ENCODE measurements at places on chromosomes 1 and 21.
A peak's percentile ranks its signal among the peaks of the same experiment; 100 is the strongest.

DNA sequence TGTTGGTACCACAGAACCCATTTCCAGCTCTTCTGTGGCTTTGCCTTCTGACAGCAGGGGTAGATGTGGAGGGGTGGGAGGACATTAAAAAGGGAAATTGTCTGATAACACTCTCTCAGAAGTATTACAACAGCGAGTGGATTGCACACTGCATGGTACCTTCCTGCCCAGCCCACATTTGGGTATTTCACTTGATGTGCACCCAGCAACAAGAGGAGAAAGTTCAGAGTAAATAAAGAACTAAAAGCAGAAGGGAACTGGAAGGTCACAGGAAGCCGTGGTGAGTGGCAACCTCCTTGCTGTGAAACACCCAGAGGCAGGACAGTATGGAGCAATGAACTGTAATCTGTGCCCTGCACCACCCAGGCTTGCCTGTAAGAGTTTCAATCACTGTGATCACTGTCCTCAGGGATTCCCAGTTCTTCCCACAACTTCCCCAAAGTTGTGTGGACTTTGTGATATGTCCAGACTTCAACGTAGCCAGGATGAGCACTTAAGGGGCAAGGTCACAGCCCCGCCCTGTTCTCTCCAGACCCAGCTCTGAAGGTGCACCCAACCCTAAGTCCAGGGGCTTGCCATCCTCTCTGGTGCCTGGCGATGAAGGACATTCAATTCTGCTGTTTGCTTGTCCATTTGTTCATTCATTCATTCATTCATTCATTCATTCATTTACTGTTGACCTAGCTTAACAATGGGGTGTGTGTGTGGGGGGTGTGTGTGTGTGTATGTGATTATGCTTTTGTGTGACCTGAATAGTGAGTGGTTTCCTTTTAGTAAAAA is 18.7 kb upstream of the F5 start:
- DNase-seq, result peak; percentile 22

GRCh38 chr1:31715087-31715872 is 11.5 kb upstream of the COL16A1 start:
- no peak for DNase-seq

DNA sequence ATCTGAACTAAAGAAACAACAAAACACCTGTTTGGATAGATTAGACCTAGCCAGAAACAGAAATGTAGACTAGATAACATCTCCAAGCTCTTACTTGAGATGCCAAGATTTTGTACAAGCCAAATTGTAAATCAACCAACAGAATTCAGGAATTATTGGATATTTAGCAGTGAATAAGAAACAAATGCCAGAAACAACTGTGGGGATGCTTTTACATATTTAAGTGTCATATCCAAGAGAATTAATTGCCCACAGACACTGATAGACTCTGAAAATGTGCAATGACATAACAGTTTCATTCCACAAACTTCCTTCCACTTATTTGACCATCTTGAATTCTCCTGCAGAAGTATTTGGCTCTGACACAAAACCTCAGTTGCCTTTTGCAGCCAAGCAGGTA is 92.3 kb downstream of the SGIP1 start:
- DNase-seq, result no peak

- DNase-seq, result no peak
Measured at GRCh38 chr1:10628685-10629084, 153.9 kb downstream of the PEX14 start.

DNA sequence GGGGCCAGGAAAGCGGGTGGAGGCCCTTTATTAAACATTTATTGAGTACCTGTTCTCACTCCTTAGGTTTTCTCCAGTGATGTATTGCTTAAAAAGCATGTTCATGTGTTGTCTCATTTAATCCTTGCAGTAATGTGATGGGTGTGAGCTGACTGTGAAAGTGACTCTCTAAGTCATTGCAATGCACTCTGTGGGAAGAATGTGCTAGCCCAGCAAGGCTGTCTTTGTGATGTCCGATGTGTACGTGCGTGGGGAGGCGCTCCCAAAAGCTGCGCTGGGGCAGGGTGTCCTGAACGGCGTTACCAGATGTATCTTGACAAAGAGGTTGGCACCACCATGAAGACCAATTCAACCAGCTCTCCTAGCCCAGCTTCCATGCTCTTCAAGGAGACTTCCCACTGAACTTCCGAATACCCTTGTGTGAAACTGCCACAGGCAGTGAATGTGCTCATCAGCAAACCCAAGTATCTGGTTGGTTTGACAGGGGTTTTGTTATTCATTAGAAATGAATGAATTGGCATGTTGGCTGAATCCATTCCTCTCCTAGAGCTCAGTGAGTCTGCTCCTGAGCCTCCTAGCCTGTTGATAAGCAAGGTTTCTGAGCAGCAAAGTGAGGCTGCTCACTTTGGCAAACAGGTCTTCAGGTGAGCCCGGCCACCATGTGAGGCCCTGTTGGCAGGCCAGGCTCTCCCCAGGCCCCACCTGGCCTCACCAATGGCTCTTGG is 28.0 kb downstream of the NUAK2 start:
- no peak for DNase-seq

GRCh38 chr1:109282952-109283747 is at the start of gene PSRC1:
Gene PSRC1, minus strand, starts transcription at chr1:109283145.
- peak; percentile 84 for DNase-seq

GRCh38 chr1:116918714-116919357 is 9.1 kb downstream of the PTGFRN start:
- no peak for DNase-seq

GRCh38 chr1:245589906-245590305 is 435.1 kb downstream of the KIF26B start:
- no peak for DNase-seq

GRCh38 chr1:158329733-158330132 is 1.6 kb downstream of the CD1B start:
- no peak for DNase-seq

- no peak for DNase-seq
Measured at GRCh38 chr21:15293240-15293639, 228.4 kb upstream of the NRIP1 start.

GRCh38 chr1:95021805-95022643 is 50.7 kb downstream of the ALG14 start:
- no peak for DNase-seq

- DNase-seq, result no peak
Measured at GRCh38 chr1:109443476-109443875, 17.2 kb upstream of the PSMA5 start.

DNA sequence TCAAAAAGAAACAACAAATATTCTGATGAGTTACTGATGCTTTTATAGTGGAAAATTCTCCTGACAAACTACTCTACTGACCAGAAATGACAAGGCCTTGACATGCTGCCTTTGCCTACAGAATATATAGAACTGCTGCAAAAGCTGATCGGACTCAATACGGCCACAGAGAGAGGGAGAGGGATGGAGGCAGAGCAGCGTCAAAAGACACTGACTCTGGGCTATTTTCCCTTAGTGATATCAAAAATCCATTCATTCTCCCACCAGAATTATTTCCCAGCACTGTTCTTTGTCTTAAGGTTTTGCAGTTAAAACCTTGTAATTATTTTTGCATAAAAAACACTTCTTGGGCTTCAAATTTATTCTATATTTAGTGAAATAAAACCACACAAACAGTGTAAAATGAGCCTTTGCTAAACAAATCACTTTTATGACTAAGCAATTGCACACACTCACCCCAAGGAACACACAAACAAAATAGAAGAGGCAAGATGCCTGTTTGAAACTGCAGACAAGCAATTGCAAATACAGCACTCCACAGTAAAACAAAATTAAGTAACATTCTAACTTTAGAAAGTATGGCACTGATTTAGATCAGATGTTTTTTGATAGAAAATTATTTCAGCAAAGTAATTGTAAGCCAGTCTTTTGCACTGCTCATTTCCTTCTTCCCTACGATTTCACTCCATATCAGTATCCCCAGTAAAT is 1036.4 kb downstream of the ADGRL2 start:
- DNase-seq, result no peak

- no peak for DNase-seq
Measured at GRCh38 chr1:91080650-91081049, 58.8 kb upstream of the ZNF644 start.

DNA sequence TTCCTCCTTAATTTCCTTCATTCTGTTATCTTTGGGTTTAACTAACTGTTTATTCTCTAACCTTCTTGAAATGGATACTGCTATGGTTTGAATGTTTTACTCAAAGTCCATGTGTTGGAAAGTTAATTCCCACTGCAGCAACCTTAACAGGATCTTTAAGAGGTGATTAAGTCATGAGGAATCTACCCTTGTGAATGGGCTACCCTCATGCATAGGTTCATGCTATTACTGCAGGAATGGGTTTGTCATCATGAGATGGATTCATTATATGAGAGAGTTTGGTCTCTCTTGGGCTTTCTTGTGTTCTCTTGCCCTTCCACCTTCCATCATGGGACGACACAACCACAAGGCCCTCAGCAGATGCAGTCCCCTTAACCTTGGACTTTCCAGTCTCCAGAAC is 516.9 kb downstream of the ADGRL2 start:
- DNase-seq, result no peak

- DNase-seq, result no peak
Measured at GRCh38 chr1:246695136-246695535, 29.1 kb upstream of the SCCPDH start.

GRCh38 chr1:6590046-6590445 is 10.3 kb downstream of the ZBTB48 start:
- no peak for DNase-seq

DNA sequence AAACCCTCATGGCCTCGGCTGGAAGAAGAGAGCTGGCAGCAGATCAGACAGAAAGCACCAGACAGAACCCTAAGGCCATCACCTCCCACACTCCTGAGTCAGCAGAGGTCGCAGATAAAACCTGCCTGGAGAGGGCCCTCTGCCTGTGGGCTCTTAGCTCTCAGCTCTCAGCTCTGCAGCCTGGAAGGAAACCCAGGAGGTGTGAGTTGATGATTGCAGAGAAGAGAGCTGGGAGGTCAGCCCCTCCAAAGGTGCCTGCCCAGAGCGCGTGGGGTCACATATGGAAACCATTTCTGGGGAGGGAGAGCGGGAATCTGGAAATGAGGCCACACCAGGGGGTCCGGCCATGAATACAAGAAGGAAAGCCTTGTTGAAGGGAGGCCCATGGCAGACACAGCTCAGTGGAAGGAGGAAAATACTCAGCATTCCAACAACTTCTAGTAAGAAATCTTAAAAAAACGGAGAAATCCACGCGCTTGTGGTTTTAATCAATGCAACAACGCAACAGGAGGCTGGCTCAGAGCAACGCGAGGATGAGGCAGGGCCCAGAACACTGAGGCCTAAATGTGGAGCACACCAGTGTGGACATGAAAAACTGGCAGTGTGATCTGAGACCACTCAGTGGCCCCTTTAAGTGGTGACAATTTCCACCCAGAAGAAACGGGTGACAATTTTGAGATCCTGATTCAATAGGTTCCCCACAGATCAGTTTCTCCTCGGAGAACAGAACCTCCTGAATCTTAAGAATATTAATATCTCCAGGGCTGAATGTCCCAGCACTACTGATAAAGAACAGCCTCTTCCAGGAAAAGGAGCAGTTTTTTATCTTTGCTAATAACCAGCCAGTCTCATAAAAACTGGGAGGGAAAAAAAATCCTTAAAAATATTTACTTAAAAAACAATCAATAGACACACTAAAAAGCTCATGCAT is 45.7 kb downstream of the PSMG1 start:
- DNase-seq, result no peak

DNA sequence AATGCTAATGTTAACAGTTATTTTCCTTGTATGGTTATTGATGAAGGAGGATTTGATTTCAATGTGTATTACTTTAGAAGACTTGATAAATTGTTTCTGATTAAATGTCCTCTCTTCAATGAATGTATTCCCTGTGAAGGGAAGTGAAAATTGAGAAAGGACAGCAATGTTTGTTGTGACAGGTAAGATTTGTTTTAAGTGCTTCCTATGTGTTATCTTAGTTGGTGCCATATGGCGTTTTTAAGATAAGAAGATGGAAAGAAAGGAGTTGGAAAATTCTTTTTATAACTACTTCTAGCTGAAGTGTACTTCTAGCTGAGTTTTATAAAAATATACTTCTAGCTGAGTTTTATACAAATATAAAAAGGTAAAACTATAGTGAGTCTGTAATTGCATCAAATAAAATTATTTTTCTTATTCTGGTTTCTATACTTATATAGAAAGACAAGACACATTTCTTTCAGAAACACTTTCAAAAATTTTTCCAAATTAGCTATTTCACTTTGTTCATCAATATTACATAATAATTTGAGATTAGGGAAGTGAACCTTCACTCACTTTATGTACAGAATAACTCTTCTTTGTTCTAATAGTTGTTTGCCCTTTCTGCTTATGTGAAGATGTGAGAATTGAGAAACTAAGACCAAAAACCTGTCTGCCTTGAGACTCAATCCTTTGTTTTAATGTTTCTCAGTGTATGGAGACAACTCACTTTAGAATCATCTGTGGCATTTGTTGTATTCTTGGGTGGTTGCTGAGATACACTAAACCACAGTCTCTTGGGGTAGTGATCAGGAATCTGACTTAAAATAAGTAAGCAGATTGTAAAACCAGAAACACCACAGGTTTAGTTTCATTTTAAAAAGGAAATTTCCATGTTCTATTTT is 382.9 kb upstream of the B3GALT2 start:
- no peak for DNase-seq

GRCh38 chr1:67217938-67218337 is 51.7 kb downstream of the IL23R start:
- no peak for DNase-seq

DNA sequence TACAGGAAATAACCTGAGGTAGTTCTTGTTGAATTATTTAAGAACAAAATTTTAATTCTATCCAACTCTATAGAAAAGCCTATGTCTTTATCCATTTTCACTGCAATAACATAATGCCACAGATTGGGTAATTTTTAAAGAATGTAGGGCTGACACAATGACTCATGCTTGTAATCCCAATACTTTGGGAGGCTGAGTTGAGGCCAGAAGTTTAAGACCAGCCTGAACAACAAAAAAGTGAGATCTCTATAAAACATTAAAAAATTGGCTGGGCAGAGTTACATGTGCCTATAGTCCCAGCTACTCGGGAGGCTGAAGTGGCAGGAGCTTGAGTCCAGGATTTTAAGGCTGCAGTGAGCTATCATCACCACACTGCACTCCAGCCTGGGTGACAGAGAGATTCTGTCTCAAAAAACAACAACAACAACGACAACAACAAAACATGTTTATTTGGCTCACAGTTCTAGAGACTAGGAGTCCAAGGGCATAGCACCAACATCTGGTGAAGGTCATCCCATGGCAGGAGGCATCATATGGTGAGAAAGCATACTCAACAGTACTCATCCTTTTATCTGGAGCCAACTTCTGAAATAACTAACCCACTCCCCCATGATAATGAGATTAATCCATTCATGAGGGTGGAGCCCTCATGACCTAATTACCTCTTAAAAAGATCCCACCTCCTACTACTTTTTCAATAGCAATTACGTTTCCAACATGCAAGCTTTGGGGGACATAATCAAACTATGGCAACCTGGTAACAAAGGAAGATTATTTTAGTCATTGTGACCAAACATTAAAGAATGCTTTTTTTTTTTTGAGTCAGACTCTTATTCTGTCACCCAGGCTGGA is 59.6 kb downstream of the ABL2 start:
- no peak for DNase-seq

GRCh38 chr21:28371713-28372112 is 621.0 kb downstream of the LTN1 start:
- no peak for DNase-seq

- no peak for DNase-seq
Measured at GRCh38 chr1:226622012-226622411, 73.4 kb downstream of the STUM start.

Data from activated gamma-delta T cell treated with anti-CD3 and anti-CD28 coated beads, Interleukin-2, amount 50 U/mL, for 16 hours (primary cell).